ENCODE measurements at places on chromosomes 4 and X.
A peak's percentile ranks its signal among the peaks of the same experiment; 100 is the strongest.

GRCh38 chr4:186727977-186728519 lies 4.4 kb upstream of the FAT1 start:
- DNase-seq: no peak

GRCh38 chrX:69256291-69256565 lies 91.0 kb upstream of the PJA1 start:
- DNase-seq: no peak

DNA sequence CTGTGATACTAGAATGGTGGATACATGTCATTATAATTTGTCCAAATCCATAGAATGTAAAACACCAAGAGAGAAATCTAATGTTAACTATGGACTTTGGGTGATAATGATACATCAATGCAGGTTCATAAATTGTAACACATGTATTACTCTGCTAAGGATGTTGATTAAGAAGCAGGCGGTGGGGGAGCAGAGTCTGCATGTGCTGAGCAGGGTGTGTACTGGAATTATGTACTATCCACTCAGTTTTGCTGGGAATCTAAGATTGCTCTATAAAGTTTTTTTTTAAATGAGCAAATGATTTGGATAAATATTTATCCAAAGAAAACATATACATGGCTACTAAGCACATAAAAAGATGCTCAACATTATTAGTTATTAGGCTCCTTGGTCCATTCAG lies 15.0 kb upstream of the MANBA start:
- DNase-seq: no peak

DNA sequence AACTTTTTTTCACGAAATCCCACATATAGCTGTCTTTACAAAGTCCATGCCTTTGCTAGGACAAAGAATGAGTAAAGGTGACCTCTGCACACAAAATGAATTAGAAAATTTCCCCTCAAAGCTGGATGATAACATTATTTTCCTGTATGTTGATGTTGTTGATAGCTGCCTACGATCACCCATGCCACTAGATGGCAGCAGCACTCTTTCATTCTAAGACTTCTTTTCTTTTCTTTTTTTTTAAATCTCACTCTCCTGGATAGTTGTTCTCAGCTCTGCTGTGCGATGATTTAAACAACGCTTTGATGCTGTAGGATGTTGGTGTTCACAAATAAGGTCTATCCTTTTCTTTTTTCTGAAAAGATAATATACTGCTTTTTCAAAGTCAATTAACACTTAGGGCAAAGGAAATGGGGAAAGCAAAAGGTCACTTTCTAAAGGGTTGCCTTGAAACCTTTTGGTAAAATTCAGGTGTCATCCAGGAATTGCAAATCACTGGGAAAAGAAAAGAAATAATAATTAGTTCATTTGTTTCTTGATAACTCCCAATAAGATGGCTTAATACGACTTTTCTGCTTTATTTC lies 266.8 kb downstream of the C4orf33 start:
- DNase-seq: peak; percentile 34
